ENCODE measurements at places on chromosomes 11 and 22. TPM values are rescaled to one million over a fixed set of nuclear protein-coding genes. Genes with fewer than 3 reads are reported as not detected.

MMP27 gene
- total RNA-seq = not detected

USP2 gene
- total RNA-seq = 0.29 TPM

ACRV1 gene
- total RNA-seq = not detected

NCF4 gene
- total RNA-seq = 0.36 TPM

NRXN2 gene
- total RNA-seq = 90.1 TPM

APOL2 gene
- 56.1 TPM for total RNA-seq

GNG3 gene
- not detected for total RNA-seq

HTR3B gene
- not detected for total RNA-seq

MIOX gene
- total RNA-seq = under 0.01 TPM

CEP126 gene
- total RNA-seq = 4.1 TPM
